ENCODE measurements at places on chromosomes 3 and 15.

DNA sequence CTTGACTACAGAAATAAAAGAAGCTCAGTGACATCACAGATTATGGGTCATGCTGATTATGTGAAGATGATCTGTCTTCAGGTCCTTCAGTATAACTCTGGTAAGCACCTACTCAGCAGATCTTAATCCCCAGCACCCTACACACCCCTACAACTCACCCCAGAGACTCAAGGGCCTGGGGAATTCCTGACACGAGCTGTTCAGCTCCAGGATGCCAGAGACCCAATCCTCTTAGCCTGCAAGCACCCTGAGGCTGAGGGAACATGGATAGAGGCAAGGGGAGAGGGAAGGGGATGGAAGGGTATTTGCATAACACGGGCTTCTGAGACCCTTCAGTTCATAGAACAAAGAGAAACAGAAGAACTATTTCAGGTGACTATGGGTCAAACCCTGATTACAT lies 13.0 kb downstream of the GLB1 start:
- no peak for DNase-seq

DNA sequence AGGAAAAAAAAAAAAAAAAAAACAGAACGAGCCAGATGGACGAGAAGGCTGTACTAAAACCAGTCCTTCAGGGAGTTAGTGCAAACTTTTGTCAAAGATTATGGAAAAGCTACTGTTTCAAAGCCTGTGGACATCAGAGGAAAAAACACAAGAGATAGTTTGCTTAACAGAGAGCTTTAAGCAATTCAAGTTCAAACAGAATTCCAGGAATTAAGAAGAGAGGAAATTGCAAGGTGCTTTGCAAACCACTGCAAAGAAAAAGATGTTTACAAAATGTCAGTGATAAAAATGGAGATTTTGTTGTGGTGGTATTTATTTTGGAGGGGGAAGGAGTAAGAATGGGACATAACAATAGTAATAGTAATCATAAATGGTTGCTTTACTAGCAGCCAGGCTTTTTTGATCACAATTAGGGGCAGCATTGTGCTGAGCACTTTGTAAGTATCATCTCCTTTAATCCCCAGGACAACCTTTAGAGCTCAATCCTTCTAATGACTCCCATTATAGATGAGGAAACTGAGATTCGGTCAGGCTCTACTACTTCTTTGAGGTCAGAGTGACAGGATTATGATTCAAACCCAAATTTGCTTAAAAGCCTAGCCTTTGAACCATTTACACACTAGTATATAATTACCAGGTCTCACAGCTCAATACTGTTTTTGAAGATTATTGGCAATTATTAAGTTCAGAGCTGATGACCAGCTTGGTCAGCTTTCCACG lies 22.4 kb upstream of the ARHGEF3 start:
- no peak for DNase-seq

- DNase-seq: no peak
Measured at GRCh38 chr3:195573611-195574496, 9.9 kb downstream of the APOD start.

DNA sequence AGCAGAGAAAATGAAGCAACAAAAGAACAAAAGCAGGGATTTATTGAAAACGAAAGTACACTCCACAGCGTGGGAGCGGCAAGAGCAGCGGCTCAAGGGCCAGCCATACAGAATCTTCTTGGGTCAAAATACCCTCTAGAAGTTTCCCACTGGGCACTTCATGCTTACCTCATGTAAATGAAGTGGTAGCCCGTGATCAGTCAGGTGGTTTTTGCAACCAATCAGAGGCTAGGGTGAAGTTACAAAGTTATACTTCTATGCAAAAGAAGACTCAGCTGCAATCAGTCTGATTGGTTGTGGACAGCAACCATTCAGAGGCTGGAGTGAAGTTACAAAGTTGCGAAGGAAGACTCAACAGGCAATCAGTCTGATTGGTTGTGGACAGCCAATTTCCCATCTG lies 37.8 kb upstream of the TRH start:
- DNase-seq: no peak

- no peak for DNase-seq
Measured at GRCh38 chr15:59741274-59741906, 52.3 kb upstream of the BNIP2 start.

DNA sequence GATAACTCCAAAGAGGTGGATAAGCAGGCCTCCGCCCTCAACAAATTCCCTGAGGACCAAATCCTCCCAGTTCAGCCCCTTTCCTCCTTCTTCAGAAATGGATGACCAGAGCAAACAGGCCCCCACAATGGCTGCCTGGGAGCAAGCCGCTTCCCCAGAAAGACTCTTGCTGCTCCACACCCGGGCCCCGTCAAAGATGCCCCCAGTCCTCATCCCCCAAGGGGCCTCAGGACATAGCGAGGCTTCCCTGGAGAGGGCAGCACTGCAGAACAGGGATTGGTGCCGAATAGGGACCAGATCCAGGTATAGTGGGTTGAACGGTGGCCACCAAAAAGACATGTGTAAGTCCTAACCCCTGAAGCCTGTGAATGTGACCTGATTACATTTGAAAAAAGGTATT lies 502.3 kb downstream of the SHQ1 start:
- no peak for DNase-seq

DNA sequence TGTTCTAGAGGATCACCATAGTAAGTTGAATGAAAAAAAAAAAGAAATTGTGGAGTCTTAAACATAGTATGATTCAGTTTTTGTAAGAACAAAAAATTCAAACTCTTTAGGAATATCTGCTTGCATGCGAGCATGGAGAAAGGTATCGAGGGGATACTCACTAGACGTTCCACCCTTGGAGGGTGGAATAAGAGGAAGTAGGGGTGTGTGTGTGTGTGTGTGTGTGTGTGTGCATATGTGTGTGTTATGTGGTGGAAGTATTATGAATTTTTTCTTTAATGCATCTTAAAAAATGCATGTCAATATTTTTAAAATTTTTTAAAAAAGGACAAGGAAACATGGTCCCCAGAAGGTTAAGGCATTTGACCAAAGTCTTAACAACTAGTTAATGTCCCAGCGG lies 26.5 kb upstream of the SIAH2 start:
- DNase-seq: no peak

DNA sequence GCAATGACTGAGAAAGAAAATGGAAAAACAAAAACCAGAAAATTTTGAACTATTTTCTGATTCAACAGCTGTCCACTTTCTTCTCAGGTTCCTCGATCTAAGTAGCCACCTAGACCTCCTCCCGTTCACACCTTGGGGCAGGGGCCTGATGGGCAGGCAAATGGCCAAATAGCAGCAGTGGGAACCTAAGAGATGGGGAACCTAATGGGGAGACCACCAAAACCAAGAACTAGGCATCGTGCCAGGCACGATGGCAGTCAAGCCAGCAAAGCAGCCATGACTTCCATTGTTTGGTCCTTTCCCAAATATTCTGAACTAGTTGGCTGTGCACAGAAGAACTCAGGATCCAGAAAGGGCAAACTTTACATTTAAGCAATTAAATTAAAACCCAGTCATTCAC lies 57.1 kb downstream of the CAPN7 start:
- DNase-seq: no peak

- no peak for DNase-seq
Measured at GRCh38 chr3:185717627-185718402, 107.0 kb downstream of the IGF2BP2 start.

DNA sequence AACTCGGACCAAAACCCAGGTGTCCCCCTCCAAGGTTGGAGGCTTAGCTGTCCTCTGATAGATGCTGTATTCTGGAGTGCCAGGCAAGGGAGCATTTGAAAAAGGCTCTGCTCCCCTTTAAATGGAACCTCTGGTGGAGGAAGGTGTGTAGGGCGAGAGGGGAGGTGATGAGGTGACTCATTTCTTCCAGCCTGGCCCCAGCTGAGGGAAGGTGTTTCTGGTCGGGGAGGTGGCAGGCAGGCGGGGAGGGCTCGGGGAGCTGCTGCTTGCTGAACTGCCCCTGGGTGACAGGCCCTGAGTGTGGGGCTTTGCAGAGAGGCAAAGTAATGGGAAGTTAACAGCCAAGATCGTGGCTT lies 18.8 kb downstream of the PSTPIP1 start:
- no peak for DNase-seq

Data from vagina (tissue), 2 donors.